Stromal cell of bone marrow (primary cell): ENCODE measurements at places on chromosomes 5 and 9.

DNA sequence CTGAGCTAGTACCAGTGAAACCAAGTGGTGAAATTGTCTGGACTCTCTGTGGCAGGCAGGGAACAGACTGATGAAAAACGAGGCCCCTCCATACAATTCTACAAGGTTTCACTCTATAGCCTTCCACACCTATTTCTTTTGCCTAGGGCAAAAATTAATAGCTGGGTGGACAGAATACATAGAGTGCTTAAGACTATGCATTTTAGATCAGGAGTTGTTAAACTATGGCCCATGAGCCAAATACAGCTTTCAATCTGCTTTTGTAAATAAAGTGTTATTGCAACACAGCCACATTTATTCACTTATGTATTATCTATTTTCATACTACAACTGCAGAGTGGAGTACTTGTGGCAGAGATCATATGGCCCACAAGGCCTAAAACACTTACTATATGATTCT lies 45.2 kb downstream of the SH3TC2 start:
- DNase-seq = no peak

- DNase-seq = peak; percentile 29
These were observed 85.2 kb upstream of the ZBTB43 start for GRCh38 chr9:126719618-126720031.

- DNase-seq = no peak
These were observed 58.0 kb upstream of the PTPN3 start for GRCh38 chr9:109556061-109556460.

- DNase-seq = no peak
These were observed 3.8 kb downstream of the AQP3 start for GRCh38 chr9:33443464-33444154.

DNA sequence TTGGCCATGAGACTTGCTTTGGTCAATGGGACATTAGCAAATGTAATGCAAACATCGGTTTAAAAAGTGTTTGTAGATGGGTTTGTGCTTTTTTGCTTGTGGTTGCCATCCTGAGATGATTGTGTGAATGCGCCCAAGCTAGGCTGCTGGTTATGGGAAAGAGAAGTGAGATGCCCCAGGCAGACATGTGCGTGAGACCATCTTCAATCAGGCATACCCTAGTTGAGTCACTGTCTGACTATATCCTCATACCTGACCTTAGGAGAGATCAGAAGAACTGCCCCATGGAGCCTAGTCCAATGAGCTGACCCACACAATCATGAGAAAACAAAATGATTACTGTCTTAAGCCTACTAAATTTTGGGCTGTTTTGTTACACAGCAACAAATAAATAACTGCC lies 36.8 kb upstream of the ZNF608 start:
- no peak for DNase-seq

DNA sequence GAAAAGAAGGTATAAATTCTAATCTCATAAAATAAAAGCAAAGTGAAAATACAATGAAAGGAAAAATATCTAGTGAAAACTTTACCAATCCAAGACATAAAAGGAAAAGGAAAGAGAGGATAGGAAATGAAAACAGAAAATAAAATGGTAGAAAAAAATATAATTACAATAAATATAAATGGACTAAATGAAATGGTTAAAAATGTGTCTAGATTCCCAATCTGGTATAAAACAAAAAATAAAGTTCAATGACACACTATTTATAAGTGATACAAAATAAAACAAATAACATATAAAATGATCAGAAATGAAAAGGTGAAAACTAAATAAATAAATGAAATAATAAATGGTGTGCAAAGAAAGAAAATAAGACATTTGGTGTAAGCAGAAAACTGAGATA lies 516.4 kb upstream of the RORB start:
- no peak for DNase-seq

- no peak for DNase-seq
These were observed 626 bp downstream of the PSD2 start for GRCh38 chr5:139796061-139796806.

- DNase-seq = no peak
These were observed 238.3 kb downstream of the GADD45G start for GRCh38 chr9:89843074-89843473.

DNA sequence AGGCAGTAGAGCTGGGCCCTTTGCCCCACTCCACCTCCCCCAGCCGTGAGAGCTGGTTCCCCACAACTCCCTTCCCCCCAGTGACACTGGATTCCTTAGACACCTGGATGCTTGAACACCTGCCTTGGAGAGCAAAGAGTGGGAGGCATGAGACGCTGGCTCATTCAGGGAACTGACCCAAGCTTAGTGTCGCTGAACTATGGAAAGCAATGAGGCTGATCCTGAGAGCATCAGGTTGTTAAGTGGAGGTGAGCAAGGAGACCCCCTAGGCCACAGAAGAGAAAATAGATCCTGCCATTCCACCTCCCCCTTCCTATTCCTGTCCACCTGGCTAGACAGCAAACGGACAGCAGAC lies 2.0 kb downstream of the CCL19 start:
- no peak for DNase-seq

GRCh38 chr9:129250786-129251185 lies 72.7 kb upstream of the IER5L start:
- no peak for DNase-seq

- peak; percentile 70 for DNase-seq
These were observed 159.9 kb downstream of the FANCC start for GRCh38 chr9:95157481-95158151.

GRCh38 chr5:135608361-135608760 lies 29.6 kb upstream of the CXCL14 start:
- DNase-seq = no peak

DNA sequence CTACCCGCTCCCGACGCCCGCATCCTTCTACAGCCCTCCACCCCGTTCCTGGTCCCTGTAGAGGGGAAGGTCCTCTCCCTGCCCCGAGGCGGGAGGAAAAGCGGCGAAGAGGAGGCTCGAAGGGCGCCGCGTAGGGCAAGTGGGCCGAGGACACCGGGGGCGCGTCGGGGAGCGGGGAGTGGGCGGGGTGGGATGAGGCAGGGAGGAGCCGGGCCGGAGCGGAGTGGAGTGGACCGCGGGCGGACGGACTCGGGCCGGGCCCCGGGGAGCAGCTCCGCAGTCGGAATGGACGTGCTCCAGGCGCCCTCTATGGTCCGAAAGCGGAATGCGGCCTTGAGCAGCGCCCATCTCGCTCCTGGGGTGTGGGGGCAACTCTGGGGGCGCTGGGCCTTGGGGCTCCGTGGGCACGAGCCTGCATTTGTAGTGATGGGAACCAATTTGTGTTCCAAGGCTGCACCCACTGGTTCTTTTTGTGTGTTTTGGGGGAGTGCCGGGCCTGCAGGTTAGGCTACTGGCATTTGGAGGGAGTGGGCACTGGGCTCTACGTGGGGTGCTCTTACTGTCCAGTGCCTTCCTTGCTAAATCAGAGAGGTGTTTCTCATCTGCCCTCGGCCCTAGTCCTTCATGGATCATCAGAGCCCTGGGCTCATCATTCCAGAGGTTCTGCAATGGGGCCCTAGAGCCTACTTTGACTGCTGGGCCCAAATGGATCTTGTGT lies 7.3 kb downstream of the IRX1 start:
- DNase-seq = no peak

- no peak for DNase-seq
These were observed 8.7 kb downstream of the PCDH1 start for GRCh38 chr5:141869514-141869913.

GRCh38 chr5:159156426-159157238 lies 52.7 kb downstream of the RNF145 start:
- peak; percentile 57 for DNase-seq

DNA sequence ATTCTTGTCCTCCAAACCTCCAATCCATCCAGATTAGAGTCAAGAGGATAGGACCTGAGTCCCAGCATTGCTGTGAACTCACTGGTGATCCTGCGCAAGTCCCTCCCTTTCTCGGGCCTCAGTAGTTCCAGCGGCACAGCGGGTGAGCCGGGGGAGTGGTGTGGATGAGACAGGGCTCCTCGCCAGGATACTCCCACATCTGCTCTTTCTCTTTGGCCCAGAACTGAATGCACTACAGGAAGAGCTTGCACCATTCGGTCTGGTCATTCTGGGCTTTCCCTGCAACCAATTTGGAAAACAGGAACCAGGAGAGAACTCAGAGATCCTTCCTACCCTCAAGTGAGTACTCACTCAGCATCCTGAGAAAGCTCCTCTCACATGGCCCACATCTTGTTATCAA lies 6.3 kb downstream of the GPX3 start:
- DNase-seq = no peak

- no peak for DNase-seq
These were observed 52.6 kb downstream of the ENC1 start for GRCh38 chr5:74587890-74588289.

DNA sequence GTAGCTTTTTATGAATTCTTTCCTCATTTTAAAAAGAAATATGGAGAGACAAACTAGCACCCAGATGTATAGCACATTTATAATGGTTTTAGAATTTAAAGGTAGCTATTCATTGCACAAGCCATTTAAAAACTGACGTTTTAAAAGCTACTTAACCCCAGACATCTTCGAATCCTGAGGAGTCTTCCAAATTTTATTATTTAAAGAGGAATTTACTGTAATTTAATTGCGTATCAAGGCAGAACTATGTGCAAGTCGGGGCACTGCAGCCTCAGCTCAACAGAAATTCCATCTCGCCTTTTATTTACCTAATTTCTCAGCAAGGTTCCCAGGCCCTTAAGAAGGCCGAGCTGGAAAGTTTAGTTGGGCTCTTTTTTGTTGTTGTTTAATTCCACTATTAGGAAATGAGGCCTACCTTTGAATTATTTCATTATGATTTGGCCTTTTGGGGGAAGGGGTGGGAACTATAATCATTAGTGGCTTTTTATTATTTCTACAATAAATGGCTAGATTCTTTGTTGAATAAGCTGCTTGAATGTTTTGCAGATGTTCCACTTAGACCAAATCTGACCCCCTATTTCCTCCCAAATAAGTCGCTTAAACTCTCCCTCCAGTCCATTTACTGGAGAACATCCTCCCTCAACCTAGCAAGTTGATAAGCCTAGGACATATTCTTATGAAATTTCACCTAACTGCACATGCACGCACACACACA lies 20.2 kb downstream of the NR2F1 start:
- DNase-seq = no peak

GRCh38 chr9:135817951-135818717 lies 89.2 kb downstream of the CAMSAP1 start:
- DNase-seq = no peak

- no peak for DNase-seq
These were observed 65.0 kb downstream of the PPP2R2B start for GRCh38 chr5:146813346-146814157.

- DNase-seq = no peak
These were observed 130.4 kb downstream of the DAB2IP start for GRCh38 chr9:121781701-121782464.

DNA sequence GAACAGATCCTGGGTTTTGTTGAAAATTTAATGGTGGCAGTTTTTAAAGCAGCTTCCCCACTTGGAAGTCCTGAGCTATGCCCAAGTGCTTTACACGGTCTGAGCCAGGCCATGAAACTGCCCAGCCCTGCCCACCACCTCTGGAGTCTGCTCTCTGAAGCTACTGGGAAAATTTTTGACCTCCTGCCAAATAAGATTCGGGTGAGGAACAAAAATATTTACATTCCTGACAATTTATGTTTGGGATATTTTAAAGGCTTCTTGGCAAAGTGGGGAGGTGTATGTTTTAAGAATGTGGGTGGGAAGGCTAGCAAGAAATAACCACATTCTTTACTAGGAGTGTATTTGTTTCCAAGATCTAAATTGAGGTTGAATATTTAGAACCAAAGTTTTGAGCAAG lies 50.0 kb downstream of the HACD4 start:
- peak; percentile 41 for DNase-seq

DNA sequence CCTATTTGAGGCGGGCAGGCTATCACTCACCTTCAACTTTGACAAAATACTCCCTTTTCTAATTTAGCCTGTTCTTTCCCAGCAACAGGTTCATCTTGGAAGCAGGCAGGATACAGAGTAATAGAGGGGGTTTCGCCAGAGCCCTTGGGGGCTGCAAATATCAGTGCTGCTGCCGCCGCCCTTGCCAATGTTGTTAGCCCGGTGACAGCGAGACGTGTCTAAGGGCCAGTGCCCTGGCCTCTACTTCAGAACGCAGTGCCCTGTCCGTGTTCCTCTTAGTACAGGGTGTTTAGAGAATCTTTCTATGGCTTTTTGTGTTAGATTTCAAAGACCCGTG lies 703 bp downstream of the FAM120AOS start:
- no peak for DNase-seq

DNA sequence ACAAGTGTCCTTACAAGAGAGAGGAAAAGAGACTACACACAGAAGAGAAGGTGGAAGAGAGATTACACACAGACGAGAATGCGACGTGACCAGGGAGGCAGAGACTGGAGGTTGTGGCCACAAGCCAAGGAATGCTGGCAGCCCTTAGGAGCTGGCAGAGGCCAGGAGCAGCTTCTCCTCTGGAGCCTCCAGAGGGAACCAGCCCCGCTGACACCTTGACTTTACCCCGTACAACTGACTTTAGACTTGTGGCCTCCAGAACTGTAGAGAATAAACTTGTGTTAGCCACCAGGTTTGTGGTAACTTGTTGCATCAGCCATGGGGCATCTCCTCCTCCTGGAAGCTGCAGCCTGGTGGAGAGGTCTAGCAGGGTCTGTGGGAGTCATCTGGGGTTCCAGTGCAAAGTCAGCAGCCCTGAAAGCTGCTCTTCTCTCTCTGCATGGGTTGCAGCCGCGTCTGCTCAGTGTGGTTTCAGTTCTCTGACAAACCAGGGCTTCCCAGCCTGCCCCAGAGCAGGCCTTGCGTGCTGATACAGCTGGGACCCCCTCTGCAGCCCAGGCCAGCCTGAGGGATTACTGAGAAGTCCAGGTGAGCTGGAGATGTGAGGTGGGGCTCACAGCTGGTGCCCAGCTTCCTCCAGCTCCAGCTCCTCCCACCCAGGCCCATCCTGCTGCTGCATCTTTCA lies 30.8 kb upstream of the CNOT6 start:
- DNase-seq = no peak

GRCh38 chr5:32465076-32465475 lies 20.5 kb upstream of the ZFR start:
- DNase-seq = no peak

- no peak for DNase-seq
These were observed 877 bp downstream of the SH3GLB2 start for GRCh38 chr9:129027224-129027684.

DNA sequence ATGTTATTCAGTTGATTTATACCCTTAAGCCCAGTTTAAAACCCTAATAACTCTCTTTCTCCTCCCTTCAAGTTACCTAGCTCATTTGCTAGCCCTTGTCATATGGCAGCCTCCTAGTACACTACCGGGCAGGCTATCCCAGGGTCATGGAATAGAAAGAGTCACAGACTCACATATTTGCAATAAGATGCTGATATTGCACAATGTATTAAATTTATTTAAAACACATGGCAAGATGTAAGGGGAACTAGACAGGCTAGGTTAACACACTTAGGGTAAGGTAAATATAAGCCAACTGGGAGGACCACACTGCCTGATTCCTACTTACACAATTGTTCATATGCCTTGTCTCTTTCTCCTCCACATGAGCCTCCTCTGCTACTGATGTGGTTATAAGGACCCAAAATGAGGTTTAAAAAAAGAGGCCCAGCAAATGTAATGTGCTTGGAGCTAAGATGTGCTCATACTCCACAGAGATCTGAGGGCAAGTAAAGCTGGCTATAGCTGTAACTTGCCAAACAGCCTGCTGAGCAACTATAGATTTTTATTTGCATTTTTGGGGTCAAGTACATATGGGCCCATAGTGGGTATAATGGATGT lies 130.0 kb downstream of the ENC1 start:
- DNase-seq = no peak

- DNase-seq = no peak
These were observed 147.4 kb upstream of the GLRA1 start for GRCh38 chr5:152072091-152072490.
